Fibroblast of skin of left quadriceps (primary cell): ENCODE measurements at places on chromosomes 16 and 17.

GRCh38 chr17:82892899-82893565, 53.2 kb upstream of the ZNF750 start:
- DNase-seq, result no peak

DNA sequence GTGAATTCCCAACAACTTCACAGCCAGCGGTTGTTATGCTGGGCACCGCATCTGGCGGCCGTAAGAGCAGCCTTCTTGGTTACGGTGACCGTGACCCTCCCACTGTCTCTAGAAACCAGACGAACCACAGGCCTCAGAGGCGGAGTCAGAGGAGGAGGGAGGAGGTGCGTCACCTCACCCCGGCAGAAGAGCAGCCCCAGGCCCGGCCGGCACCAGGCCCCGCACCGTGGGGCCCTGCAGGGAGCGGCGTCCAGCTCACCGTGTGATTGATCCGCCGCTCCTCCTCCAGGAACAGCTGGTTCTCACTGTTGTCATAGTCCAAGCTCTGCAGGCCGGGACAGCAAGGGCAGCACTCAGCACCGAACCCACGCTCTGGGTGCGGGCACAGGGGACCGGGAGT, 13.7 kb downstream of the CLCN7 start:
- DNase-seq, result no peak

GRCh38 chr16:57525761-57526160, 10.6 kb downstream of the CCDC102A start:
- no peak for DNase-seq

- DNase-seq, result no peak
Measured at GRCh38 chr16:57475711-57476339, 10.5 kb downstream of the DOK4 start.

- no peak for DNase-seq
Measured at GRCh38 chr17:80389011-80389995, 25.7 kb upstream of the ENDOV start.

DNA sequence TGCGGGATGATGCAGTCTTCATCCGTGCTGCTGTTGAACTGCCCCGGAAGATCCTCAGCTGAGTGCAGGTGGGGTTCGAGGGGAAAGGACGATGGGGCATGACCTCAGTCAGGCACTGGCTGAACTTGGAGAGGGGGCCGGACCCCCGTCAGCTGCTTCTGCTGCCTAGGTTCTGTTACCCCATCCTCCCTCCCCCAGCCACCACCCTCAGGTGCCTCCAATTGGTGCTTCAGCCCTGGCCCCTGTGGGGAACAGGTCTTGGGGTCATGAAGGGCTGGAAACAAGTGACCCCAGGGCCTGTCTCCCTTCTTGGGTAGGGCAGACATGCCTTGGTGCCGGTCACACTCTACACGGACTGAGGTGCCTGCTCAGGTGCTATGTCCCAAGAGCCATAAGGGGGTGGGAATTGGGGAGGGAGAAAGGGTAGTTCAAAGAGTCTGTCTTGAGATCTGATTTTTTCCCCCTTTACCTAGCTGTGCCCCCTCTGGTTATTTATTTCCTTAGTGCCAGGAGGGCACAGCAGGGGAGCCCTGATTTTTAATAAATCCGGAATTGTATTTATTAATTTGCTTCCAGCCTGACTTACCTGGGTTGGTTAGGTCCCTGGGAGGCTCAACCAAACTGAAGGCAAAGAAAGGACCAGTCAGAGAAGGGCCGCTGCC, 5.8 kb downstream of the TRAF4 start:
- no peak for DNase-seq

DNA sequence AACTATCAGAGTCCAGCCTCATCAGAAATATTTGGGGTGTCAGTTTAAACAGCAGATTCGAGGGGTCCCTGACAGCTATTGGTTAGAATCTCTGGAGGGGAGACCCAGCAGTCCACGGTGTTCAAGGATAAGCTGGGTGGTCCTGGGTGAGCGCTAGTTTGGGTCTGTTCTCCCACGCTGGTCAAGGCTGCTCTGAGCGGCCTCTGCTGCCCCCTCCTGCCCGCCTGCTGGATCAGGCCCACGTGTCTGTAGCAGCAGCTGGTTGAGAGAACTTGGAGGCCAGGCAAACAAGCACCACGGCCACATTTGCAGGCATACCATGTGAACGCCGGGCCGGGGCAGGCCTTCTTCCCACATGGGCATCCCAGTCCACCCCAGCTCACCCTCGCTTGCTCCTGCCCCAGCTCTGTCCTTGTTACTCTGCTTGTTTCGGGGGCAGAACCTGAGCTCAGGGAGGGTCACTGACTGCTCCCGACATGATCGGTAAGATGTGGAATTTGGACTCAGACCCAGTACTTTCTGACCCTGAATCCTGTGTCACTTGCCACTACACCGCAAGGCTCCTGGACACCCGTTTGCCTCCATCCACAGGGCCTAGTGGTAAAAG, 7.4 kb downstream of the FOXF1 start:
- DNase-seq, result peak; percentile 33

DNA sequence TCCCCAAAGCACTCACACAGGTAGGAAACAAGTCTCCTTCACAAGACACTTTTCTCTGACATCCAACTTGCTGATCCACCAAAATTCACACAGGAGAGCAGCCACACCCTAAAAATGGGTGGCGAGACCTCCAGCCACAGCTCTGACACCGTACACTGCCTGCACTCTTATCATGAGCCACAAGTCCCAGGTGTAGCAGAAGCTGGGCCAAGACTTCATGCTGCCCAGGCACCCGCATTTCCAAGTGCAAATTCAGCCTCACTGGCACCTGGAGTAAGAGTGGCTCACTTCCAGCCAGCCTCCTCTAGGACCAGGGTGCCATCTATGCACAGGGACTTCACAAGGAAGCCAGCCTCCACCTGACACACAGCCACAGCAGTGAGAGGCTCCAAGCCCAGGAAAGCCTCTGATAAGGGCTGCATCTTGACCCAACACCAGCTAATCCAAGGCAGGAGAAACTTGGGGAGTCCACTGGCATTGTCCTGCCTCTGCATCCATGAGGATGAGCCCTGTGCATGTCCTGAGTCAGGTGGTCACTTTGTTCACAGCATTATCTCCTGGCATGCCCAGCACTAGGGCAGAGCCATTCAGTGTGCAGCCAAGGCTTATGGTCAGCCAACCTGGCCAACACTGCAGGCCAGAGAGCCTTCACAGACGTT, 2.6 kb upstream of the ZNF768 start:
- DNase-seq, result no peak

DNA sequence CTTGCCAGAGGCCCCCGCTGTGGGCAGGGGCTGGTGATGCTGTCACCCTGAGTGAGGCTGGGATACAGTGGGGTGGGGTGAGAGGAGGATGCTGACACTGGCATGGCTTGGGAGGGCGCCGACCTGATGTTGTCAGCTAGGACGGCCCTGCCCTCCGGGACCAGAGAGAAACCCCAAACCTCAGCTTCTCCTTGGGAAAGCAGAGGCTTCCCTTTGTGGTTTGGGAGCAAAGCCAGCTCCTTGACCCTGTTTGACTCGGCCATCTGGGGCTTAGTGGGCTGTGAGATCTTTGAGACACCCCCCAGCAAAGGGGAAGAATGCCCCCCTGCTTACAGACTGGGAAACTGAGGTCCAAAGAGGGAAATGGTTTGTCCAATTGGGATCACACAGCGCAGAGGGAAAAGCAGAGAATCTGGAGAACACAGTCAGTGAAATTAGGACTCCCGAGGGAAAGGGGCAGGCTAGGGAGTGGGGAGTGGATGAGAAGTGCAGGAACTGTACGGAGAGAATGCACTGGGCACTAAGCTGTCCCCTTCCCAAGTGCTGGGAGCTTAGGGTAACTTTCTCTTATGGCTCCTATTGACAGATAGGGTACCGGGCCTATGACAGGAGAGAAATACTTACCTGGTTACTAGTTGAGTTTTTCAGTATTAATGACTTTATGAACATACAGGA, 40.7 kb upstream of the DLX4 start:
- DNase-seq, result no peak

DNA sequence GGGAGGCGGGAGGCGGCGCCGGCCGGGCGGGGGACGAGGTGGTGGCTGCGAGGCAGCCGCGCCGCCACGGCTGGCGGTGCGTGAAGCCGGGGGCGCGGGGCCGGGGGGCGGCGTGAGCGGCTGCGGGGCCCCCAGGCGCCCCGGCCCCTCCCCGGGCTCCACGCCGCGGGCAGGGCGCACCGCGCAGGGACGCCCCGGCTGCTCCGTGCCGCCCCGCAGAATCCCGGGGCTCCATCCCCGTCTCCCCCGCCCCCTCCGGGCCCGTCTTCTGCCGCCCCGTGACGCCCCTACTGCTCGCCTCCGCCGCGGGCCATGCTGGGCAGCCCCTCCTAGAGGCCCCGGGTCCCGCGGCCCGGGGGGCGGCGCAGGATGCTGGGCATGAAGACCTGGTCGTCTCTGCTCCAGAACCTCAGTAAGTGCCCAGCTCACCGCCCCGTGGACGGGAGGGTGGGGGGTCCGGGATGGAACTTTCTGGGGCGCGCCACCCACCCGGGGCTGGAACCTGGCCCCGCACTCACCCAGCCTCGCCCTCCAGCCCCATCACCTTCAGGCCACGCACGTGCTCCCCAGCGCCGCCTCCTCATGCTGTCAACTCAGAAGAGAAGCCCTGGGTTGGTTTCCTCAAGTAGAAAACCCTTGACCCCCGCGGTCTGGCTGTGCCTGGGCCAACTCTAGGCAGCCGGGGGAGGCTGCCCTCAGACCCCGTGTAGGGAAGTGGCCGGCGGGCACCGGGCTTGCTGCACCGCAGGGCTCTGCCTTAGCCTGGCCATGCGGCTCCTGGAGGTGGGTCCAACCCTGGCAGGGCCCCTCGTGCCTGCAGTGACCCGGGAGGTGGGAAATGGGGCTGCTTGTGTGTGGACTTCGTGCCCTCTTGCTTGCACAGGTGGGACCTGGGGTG, 150.2 kb upstream of the GSE1 start:
- DNase-seq, result no peak

- DNase-seq, result no peak
Measured at GRCh38 chr16:5025171-5025632, 8.5 kb downstream of the NAGPA start.

GRCh38 chr16:17318238-17318637, 152.5 kb downstream of the XYLT1 start:
- no peak for DNase-seq

DNA sequence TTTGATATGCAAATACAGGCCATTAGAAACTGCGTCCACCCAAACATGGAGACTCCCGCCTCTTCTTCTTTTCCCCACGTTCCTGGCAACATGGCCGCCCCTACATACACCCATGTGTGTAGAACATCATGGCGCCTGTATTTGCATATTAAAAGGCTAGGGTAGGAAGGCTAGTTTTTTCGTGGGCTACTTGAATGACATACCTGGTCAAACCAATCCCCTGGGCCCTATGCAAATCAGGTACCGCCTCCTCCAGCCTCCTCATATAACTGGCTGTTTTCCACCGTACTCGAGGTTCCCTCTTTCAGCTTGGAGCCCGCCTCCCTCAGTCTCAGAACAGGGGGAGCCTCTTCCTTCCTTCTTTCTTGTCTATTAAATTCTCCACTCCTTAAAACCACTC, 840 bp upstream of the CD300LB start:
- no peak for DNase-seq

DNA sequence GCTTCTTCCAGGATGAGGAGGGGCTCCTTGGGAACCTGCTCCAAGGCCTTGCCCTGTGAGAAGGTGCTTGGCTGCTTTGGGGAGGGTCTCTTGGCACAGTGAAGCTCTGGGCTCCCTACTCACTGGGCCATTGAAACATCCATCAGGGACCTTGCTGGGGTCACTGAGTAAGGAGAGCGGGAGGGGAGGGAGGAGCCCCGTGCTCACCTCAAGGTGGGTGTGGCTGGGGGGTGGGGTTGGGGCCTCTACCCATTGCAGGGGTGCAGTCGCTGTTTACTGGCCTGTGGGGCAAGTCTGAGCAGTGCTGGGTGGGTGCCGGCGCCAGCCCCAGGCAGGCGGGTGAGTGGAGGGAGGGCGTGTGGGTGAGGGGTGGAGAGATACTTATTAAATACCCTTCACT, 9.9 kb downstream of the TNS4 start:
- no peak for DNase-seq

- no peak for DNase-seq
Measured at GRCh38 chr17:1260086-1260769, 10.0 kb upstream of the BHLHA9 start.

GRCh38 chr16:57863434-57864160, 61.3 kb upstream of the KIFC3 start:
- peak; percentile 51 for DNase-seq

DNA sequence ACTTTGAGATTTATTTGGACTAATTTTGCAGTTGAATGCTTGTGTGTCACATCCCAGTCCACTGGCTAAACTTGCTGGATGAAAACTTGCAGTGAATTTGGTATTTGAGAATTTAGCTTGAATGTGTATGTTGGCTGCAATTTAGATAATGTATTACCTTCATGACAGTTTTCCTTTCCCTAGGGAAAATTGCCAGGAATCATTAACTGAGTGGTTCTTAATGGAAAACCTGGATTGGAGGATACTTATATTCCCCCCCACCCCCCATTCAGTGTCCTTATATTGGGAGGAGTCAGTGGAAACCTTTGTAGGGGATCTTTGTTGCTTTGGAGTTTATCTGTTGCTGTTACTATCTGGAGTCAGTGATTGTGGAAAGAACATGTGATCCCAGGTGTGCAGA, 67.6 kb downstream of the KPNA2 start:
- no peak for DNase-seq

GRCh38 chr17:1224330-1224729, 44.5 kb upstream of the ABR start:
- DNase-seq, result no peak

DNA sequence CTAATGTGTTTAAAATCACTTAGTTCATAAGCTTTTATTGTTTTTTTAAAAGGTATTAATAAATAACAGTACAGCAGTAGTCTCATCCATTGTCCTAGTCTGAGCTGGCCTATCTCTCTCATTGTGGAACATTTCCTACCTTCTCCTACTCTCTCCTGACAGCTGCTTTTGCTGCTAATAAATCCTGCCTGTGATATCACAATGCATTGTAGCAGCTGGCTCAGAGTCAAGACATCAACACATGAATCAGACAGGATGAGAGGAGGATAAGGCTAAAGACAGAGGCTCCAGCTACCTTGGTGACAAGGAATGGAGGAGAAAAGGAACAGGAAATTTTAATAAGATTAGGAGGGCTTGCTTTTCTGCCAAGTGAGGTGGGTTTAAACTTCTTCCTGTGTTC, 626.1 kb downstream of the HS3ST4 start:
- DNase-seq, result no peak

DNA sequence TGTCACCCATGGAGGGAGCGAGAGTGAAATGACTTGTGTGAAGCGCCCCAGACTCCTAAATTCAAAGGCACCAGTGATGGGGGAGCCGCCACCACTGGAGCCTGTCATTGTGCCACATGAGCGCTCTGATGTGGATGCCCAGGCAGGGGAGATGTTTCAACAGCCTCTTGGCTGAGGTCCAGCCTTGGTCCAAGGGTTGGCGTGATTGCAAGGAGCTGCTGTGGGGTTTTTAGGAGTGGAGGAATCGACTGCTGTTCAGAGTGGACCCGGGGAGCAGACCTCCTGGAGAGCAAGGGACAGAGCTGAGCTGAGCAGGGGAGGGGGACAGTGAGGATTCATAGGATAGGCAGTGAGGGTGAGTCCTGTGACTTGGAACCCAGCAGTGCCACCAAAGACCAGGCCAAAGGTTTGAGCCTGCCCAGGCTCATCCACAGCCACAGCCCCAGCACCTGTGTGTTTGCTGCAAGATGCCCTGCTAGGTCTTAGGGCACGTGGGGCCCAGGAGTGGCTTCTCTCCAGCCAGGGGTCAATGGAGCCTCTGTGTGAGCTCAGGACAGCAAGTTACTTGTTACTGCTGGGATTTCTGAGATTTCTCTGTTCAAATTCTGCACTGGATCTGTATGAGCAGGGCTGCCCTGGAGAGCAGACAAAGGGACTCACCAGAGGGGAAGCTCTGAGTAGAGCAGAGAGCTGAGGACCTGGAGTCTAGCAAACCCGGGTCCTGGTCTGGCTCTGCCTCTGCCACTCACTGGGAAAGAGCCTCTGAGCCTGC, 20.3 kb downstream of the RHBDL3 start:
- no peak for DNase-seq
